ENCODE measurements at places on chromosomes 11 and 22.
A peak's percentile ranks its signal among the peaks of the same experiment; 100 is the strongest.

DNA sequence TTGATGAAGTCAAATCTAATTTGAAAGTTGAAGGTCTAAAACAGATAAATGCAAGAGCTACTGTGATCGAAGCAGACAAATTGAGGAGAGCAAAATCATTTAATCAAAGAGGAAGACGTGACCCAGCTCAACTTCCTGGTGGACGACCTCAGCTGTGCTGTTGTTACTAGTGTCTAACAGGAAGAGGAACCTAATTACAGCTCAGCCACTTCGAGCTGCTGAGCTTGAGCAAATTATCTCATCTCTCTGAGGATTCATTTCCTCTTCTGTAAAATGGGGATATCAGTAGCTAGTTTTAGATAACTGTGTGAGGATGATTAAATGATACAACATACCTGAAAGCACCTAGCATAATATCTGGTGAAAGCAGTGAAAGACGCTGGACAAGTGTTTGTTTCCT lies 48.6 kb upstream of the OLFML1 start:
- no peak for DNase-seq

GRCh38 chr22:47205081-47205491 lies 442.6 kb downstream of the TBC1D22A start:
- DNase-seq = no peak

DNA sequence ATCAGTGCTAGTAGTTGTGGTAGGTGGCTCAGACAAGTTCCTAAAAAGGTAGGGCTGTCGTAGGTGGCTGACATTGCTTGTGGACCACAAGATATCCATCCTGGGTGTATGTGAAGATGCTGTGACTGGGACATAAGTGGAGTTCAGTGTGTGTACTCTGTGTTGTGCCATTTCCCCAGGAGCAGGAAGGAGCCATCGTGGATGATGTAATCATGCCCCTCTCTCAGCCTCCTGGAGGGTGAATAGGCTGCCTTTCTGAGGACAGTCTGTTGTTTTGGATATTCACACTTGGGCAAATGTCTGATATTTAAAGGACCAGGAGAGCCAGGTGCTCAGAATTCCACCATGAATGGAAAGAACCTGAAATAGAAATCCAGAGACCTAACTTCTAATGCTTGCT lies 2.7 kb downstream of the HEPHL1 start:
- DNase-seq = no peak

- DNase-seq = no peak
These were observed 19.5 kb downstream of the LHFPL7 start for GRCh38 chr22:24926849-24927579.

DNA sequence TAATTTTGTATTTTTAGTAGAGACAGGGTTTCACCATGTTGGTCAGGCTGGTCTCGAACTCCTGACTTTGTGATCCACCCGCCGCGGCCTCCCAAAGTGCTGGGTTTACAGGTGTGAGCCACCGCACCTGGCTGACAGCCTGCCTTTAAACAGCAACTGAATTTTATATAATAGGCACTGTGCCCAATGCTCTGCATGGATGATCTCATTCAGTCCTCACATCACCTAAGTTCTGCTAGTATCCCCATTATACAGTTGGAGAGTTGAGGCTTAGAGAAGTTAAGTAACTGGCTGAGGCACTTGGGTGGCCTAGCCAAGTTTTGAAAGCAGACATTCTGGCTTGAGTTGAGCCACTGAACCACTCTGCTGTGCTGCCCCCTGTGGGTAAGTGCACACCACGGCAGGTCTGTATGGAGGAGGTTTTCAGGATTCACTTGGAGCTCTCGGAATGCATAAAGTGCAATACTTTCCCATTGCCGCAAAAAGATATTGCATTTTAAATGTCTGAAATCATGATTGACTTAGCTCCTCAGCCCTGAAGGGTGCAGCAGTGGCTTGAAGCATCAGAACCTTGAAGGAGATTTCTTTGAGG lies 112.4 kb downstream of the LDLRAD3 start:
- no peak for DNase-seq

DNA sequence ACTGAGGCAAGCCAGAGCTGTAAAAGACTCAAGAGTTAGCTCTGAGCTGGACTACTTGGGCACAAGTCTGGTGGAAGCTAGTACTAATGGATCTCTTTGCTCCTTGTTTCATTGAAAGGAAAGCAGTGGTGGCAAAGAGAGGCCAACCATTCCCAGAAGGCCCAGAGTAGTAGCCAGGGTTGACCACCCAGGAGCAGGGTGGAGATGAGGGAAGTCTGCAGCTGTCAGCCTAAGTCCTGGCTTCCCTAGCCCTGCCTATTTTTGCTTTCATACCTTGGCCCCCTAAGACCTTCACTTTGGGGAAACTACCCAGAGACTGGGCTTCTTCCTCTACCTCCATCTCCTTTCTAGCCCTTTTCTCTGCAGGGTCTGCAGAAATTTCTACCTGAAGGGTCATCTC lies 155.0 kb upstream of the NCAM1 start:
- DNase-seq = no peak

DNA sequence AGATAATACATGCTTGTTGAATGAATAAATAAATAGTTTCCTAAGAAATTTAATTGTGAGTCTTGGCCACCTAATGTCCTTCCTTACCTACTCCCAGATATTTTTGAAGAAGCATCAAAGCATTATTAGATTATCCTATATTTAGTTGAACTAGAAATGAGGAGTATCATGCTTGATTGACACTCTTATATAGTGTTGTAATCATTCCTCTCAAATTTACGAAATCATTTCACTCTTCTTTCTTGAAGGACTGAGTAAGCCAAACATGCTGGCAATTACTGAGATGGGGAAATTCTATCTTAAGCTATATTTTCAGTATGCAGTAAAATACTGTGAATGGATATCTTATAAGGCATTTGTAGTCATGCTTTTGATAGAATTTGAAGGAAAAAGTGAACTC lies 189.0 kb downstream of the LUZP2 start:
- no peak for DNase-seq

- DNase-seq = no peak
These were observed 14.2 kb downstream of the TMEM121B start for GRCh38 chr22:17106785-17107546.

GRCh38 chr22:50737728-50738648 lies at the start of gene ACR:
Gene ACR, plus strand, starts transcription at chr22:50738204. Its CDS starts 32 bp downstream, at chr22:50738236.
- no peak for DNase-seq

GRCh38 chr11:114058026-114058706 lies 1.3 kb upstream of the ZBTB16 start:
- DNase-seq = no peak

- DNase-seq = no peak
These were observed 186.6 kb downstream of the ADAMTS15 start for GRCh38 chr11:130634961-130635473.

- DNase-seq = peak; percentile 29
These were observed 270.5 kb upstream of the SORL1-AS1 start for GRCh38 chr11:121723246-121723741.

Data from heart left ventricle (tissue), 16 donors.